ENCODE measurements at places on chromosomes 16 and 17.

- DNase-seq = peak; percentile 88
Measured at GRCh38 chr16:72362973-72363372, 191.0 kb upstream of the PMFBP1 start.

GRCh38 chr17:538181-538973 lies 176.3 kb downstream of the VPS53 start:
- DNase-seq = peak; percentile 75

DNA sequence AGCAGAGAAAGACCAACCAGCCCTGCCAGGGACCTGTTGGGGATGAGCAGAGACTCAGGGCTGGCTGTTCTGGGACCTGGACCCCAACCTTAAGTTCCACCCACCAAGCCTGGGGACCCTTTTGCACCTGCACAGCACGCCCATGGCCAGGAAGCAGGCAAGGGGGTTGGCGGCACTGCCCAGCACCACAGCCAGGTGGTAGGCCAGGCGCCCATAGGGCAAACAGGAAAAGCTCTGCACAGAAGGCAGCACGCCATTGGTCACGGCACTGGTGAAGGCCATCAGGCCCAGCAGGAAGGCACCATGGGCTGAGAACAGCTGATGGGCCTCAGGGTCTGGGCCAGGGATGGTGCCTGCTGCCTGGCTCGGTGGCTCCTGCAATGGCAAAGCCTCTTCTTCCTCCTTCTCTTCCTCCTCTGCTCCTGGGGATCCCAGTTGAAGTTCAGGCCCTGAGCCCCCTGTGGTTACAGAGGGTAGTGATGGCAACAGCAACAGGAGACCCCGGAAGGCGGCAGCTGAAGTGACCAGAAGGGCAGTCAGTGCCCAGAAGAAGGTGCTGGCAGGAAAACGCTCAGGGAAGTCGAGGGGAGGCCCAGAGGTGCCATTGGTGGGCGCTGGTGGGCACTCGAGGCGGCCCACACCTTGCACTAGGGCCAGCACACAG lies 1.7 kb downstream of the SLC52A1 start:
- no peak for DNase-seq

DNA sequence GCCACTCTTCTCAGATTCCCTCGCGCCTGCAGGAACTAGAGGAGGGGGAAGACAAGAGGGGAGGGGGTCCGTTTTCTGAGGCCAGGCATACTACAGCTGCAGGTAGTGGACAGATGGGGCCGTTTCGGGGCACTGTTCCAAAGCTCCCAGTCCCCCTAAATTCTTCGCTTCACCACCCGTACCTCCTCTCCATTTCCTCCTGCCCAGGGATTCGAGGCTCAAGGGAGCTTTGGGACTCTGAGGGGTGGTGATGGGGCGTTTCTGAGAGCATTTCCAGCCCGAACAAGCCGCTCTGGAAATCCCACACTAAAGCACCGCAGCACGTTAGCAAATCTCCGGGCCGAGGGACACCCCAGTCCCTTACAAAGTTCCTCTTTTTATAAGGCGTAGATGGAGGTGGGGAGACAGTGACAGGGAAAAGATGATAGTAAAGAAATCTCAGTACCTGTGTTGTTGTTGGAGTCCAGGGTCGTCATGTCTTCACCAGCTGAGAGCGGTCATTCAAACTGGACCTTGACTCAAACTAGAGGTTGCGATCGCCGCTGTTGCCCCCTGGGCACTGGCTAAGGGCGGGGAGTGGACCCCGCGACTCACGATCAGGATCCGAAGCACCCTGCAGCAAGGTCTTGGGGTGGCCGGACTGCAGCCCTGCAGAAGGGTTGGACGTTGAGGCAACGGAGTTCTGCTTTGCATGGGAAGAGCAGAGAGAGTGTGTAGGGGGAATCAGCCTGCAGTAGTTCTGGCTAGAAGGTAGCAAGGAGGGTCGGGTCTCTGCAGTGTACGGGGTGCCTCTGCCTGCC lies 570 bp downstream of the NR1D1 start:
- DNase-seq = peak; percentile 31

DNA sequence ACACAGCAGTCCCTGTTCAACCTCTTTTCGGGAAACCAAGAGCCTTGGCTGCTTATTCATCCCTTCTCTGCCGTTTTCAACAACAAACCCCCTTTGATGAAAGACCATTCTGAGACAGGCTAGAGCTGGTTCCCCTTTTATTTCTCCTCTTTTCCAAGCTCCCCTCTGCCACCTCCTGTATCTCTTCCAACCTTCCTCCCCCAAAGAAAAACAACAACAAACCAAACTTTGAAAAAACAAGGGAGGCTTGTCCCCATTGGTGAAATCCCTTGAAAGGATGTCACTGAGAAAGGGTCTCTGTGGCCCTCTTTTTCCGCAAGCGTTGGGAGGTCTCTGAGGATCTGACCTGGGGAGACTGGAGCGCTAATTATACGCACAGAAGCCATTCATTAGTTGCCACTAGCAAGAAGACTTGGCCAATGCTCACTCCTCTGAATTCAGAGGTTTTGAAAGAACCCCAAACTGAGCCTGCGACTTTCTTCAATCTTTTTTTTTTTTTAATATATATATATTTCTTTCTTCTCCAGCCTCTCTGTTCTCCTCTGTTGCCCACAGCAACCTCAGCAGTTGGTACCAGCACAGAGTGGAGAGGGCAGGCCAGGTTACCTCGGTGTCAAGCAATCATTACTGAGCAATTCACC lies 101.4 kb downstream of the PITPNC1 start:
- no peak for DNase-seq

- DNase-seq = no peak
Measured at GRCh38 chr17:71921796-71922195, 199.0 kb upstream of the SOX9 start.

DNA sequence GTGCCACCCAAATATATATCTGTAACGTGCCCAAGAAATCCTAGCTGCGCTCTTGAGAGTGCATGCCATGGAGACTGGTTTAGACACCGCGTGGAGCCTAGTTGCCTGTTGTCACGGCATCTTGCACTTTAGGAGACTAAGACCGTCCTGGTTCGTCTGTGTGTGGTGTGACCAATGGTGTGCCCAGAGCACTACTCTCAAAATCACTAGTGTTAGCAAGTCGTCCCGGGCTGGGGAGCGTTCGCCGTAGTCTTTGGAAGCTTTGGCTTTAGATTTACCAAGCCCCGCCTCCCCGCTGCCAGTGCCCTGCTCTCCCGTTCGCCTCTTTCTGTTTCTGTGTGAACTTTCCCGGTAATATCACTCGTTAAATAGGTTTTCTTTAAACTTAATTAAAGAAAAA lies 27.0 kb downstream of the CLUH start:
- no peak for DNase-seq

DNA sequence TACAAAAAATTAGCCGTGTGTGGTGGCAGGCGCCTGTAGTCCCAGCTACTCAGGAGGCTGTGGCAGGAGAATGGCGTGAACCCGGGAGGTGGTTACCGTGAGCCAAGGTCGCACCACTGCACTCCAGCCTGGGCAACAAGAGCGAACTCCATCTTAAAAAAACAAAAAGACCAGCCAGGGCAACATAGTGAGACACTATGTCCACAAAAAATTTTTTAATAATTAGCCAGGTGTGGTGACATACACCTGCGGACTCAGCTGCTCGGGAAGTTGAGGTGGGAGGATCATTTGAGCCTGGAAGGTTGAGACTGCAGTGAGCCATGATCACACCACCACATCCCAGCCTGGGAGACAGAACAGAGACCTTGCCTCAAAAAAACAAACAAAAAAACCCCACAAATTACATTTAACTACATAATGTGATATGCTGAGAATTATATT lies 29.1 kb downstream of the FANCA start:
- DNase-seq = no peak

- DNase-seq = peak; percentile 50
Measured at GRCh38 chr16:30637944-30638343, 12.8 kb upstream of the PRR14 start.

DNA sequence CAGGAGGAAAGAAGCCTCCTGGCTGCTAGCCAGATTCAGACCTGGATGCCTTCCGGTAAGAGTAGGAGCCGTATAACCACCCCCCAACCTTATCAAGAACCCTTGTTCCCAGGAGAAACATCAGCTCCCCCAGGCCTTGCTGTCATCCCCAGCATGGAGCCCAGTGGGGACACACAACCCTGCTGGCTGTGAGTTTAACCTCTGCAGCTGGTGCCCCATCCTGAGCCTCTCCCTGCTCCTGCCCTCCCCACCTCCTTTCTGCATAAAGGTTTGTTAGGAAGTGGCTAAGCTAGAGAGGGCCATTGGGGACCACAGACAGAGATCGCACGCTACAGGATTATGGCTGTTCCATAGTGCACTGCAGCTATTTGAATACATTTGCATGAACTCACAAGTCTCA lies 55.5 kb upstream of the RPL38 start:
- DNase-seq = no peak

DNA sequence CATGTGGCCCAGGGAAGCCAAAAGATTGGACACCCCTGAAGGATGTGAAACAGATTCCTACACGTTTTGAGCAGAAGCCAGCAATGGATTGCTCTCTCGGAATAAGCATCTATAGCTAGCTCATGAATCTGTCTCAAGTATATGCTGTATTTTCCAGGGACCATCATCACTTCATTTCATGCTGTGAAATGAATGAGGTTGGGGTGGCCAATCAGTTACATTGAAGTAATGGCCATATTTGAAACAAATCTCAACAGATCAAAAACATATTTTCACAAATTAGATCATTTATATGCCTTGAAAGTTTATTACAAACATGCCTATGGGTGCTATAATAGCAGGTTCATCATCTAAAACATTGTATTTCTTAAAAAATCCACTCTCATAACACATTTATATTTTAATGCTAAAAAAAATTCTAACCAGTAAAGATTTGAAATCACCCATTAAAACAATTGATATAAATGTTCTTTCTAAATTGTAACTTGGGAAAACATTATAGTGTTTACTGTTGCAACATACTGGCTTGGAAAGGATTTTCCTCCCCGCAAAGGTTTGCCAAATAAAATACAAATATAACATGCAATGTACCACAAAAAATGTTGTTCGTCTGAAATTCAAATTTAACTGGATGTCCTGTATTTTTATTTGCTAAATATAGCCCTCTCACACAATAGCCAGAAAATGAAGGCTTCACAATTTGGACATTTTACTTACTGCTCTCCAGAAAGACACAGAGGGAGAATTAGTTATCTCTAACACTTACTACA lies 743.6 kb downstream of the KCNJ2 start:
- no peak for DNase-seq

- no peak for DNase-seq
Measured at GRCh38 chr17:20702692-20703091, 123.2 kb downstream of the CDRT15L2 start.

DNA sequence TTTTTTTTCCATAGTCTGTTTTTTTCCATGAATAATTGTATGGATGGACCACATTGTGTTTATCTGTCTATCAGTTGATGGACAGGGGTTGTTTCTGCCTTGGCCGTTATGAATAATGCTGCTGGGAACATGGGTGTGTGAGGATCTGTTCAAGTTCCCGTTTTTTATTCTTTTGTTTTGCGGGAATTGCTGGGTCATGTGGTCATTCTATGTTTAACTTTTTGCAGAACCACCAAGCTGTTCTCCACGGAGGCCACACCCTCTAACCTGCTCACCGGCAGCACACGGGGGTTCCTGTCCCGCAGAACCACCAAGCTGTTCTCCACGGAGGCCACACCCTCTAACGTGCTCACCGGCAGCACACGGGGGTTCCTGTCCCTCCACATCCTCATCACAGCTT lies 5.9 kb upstream of the MSLN start:
- no peak for DNase-seq

GRCh38 chr16:25038239-25038954 lies 23.2 kb upstream of the ARHGAP17 start:
- DNase-seq = no peak

DNA sequence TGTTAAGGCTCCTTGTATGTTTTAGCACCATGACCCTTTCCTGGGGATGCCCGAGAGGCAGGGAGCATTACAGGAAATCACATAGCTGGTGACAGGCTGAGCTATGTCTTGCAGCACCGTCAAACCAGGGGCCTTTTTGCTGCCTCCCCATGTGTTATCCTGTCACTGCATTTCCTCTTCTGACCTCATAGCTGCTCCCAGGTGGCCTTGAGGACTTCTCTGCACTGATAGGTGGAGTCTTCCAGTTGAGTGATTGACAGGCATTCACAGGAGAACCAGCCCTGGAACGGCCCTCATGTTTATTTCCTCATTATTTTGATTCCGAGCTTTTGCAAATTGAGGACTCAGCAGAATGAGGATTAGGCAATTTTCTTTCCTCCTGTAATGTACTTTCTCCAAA lies 349.6 kb downstream of the HAPSTR1 start:
- DNase-seq = no peak

Measured in endothelial cell of umbilical vein (primary cell).